ENCODE measurements at places on chromosomes 7 and 10.

DNA sequence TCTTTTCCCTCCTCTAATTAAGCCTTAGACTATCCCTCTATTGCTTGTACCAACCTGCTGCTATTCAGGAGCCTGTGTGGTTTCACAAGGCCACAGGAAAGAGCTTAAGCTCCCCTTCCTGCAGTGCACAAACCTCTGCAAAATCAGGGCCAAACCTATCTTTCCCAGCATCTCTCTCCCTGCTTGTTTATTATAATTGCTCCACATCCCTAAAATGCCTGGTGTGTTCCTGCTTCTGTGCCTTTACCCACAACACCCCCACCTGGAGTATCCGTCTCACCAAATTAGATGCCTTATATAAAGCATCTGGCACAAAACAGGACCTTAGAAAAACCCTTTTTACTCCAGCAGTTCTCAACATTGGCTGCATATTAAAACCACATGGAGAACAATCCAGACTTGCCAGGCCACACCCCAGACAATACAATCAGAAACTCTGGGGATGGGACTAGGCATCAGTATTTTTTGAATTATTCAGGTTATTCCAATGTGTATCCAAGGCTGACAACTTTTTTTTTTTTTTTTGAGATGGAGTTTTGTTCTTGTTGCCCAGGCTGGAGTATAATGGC lies 16.7 kb downstream of the SEC31B start:
- no peak for DNase-seq

- no peak for DNase-seq
These were observed 45.3 kb downstream of the ADRA2A start for GRCh38 chr10:111122127-111122526.

DNA sequence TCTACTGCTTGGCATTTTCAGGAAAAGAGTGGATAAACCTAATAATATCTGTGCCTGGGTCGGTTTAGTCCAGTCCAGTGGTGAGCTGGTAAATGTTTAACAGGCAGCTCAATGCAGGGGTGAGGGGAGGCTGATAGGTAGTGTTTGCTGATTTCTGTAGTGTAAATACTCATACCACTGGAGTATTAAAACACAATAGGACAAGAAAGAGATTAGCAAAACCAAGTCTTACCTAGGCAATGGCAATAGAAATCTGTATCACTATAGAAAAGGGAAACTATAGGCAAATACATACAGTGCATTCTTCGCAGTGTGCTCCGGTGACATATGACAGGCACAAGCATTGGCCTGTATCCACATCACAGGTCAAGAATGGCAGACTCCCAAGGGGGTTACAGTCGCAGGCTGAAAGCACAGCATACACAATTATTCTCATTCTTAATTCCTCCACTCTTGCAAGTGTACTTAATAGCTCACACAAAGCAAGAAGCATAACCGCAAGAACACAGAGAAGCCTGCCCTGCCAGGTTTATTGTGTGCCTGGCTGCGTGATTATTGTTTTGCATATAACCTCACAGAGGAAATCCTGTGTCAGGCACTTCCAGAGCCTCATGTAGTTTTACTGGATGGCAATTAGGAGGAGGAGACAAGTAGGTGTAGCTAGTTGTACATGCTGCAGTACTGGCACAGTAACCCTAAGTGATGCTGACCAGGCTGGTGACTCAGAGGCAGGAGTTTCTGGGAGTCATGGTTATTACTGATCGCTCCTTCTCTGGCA lies 35.0 kb downstream of the LAMB4 start:
- DNase-seq, result no peak

DNA sequence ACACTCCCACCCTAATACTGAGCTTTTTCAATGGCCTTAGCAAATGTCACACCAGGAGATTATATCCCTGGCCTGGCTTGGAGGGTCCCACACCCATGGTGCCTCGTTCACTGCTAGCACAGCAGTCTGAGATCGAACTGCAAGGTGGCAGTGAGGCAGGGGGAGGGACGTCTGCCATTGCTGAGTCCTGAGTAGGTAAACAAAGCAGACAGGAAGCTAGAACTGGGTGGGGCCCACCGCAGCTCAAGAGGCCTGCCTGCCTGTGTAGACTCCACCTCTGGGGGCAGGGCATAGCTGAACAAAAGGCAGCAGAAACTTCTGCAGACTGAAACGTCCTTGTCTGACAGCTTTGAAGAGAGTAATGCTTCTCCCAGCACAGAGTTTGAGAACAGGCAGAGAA lies 338.9 kb upstream of the MBL2 start:
- DNase-seq, result no peak

GRCh38 chr7:55531536-55531935 lies 40.8 kb downstream of the VOPP1 start:
- no peak for DNase-seq

DNA sequence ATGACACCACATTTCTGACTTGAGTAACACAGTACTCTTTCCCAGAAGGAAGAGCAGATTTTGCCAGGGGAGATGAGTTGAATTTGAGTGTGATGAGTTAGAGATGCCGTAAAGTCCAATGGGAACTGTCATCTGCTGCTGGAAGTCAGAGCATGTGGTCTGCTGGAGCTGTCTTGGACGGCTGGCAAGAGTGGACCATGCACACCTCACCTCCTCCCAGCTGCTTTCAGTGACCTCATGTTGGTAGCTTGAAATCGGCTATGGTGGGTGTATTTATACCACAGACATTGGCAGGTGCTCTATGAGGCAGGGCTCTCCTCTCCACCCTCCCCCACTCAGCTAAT lies 82.3 kb downstream of the COL13A1 start:
- DNase-seq, result no peak

GRCh38 chr7:2819161-2819953 lies 24.8 kb downstream of the GNA12 start:
- no peak for DNase-seq

- no peak for DNase-seq
These were observed 23.2 kb downstream of the STEAP1B start for GRCh38 chr7:22476824-22477223.

DNA sequence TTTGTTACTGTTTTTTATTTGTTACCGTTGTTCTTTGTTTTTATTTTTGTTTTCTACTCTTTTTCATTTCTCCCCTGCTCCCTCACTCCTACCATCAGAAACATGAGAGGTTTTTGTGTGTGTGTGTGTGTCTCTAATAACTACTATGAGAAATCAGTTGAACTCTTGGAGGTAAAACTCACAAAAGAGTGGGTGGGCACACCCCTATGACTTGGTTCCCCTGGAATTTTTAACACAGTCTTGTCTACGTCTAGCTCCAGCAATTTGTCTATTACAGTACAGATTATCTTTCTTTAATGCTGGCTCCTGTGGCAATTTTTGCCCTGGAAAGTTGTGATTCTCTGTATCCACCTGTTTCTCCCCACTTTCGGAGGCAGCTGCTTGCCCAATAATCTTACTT lies 56.2 kb downstream of the AOAH start:
- no peak for DNase-seq

DNA sequence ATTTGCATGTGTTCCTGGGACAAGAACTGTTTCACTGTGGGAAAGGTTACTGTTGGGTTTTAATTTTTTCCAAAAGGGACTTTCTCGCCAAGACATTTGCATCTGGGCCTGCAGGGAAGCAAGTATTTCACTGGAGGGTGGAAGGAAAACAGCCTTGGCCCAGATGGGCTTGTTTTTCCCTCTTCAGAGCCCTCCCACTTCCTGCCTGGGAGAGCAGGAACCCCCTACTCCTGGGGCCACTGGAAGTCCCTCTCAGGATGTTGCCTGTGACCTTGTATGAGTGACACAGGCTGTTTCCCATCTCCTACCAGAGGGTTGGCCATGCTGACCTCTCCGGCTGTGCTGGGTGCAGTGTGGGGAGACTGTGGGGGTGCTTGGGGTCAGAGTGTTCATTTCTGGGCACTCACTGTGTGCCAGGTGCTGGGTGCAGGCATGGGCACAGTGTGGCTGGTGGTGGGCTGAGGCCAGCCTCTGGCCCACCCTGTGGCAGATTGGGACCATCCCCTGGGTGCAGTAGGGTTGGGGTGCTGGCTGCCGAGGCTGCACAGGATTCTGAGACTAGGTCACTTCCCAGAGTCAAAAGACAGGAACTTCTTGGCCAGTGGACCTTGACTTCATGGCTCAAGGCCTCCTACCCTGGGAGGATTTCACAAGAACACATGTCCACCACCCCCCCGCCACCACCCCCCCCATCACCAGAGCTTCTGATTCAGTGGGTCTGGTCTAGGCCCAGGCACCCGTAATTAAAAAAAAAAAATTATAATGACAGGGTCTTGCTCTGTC lies 10.2 kb downstream of the TSPAN15 start:
- DNase-seq, result no peak

- DNase-seq, result no peak
These were observed 2.4 kb downstream of the MIOS start for GRCh38 chr7:7569081-7569527.

GRCh38 chr7:149791-150636 lies 42.4 kb upstream of the FAM20C start:
- peak; percentile 57 for DNase-seq

DNA sequence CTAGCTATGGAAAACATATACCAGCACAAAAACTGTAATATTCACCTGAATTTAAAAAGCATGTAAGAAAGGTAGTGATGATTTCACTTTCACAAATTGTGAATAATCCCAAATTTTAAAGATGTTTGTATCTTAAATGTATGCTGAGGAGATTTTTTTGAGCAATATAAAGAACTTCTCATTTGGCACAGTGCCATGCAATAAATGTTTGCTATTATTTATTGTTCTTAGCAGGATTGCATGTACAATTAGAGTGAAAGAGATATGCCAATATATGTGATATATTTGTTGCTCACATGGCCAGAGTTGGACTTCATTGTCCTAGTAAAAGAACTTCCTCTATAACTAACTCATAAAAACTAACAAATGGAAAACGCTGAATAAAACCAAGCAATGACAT lies 895.1 kb upstream of the KCND2 start:
- DNase-seq, result no peak

DNA sequence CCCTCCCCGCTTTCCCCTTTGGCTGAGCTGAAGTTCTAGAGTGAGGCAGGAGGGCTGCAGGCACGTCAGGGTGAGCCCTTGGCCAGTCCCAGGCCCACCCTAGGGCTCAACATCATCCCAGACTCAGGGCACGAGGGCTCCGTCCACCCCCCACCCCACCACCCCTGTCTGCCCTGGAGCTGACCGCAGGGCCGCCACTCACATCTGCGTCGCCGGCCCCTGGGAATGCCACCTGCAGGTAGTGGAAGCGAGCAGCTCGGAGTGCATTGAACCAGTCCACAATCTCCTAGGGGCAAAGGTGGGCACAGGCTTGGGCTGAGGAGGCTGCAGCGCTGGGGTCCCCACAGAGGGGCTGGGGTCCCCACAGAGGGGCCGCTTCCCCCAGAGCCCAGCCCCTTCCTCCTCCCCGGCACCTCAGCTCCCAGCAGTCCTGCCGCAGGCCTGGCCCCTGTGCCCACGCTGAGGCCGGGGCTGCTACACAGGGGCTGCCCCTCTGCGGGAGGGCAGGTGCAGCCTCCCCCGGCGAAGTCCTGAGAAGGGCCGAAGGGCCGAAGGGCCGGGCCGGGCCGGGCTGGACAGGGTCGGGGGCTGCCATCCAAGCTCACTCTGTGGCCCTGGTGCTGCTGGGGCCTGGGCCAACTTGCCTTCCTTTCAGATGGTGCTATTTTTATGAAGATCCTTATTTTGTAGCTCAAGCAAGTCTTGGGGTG lies 24.1 kb downstream of the GET4 start:
- DNase-seq, result no peak

- no peak for DNase-seq
These were observed 84.9 kb upstream of the TCERG1L start for GRCh38 chr10:131396121-131397050.

DNA sequence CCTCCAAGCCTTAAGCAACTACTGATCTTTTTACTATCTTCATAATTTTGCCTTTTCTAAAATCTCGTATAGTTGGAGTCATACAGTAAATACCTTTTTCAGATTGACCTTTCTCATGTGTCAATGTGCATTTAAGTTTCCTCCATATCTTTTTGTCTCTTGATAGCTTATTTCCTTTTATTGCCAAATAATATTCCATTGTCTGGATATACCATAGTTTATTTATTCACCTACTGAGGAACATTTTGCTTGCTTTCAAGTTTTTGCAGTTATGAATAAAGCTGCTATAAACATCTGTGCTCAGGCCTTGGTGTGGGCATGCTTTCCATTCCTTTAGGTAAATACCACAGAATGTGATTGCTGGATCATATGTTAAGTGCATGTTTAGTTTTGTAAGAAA lies 161.2 kb upstream of the GNAI1 start:
- no peak for DNase-seq

GRCh38 chr7:147541261-147541660 lies 1049.3 kb upstream of the C7orf33 start:
- no peak for DNase-seq

GRCh38 chr7:94769724-94770123 lies 113.8 kb upstream of the SGCE start:
- DNase-seq, result no peak

DNA sequence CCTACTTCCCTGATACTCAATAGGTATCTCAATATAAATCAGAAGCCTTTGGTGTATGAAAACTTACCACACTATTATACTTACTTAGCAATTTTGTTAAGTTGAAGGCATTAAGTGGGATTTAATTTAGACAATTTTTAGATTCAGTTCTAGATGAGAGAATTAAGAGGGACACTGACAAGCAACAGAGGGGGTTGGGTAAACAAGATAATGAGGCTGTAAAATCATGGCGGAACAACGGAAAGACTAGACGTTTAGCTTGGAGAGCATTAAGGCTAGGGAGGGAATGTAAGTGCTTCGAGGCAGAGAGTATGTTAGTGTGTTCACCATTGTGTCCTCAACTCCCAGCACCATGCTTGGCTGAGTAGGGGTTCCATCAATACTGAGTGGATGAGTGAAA lies 71.3 kb downstream of the DENND11 start:
- no peak for DNase-seq

- no peak for DNase-seq
These were observed 8.8 kb downstream of the PSD start for GRCh38 chr10:102409604-102410428.

DNA sequence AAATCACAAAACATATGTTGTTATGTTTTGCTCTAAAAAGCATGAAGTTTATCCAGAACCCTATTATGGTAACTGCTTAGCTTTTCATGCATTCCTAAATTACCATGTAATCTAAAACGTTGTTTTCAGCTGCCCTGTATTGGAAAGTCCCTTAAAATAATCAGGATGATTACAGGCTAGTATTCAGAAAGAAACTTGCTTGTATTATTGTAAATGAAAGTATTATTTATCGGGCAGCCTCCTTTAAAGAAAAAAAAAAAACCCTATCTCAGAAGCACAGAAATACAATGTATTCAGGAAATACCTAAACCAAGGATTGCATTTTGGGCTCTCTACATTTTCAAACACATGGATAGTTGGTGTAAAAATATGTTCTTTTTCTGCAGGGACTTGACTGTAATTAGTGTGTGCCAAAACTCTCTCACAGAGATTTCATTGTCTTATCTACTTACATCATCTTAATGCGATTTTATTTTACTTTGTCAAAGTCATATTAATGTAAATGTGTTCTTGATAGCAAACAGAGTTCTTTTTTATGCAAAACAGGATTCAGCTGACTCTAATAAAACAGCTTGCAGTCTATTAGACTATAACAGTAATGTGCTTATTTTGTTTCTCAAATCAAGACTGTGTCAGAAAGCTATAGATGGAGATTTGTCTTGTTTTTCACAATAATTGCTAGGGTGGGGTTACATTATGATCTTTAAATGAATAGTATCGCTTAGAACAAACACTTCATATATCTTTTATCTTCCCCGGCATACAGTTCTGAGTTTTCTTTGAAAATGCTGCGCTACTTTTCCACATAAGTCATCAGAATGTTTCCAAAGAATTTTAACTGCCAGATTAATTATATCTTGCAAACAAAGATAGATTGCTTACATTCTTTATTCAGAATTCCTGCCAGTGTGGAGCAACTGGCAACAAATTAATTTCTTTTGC lies 65.3 kb upstream of the ARID5B start:
- DNase-seq, result no peak

Data from activated naive CD8-positive, alpha-beta T cell treated with anti-CD3 and anti-CD28 coated beads, Interleukin-2, amount 50 U/mL, for 24 hours (primary cell).